ENCODE measurements at places on chromosomes 2 and 18. TPM values are rescaled to one million over a fixed set of nuclear protein-coding genes. Genes with fewer than 3 reads are reported as not detected.

DNA sequence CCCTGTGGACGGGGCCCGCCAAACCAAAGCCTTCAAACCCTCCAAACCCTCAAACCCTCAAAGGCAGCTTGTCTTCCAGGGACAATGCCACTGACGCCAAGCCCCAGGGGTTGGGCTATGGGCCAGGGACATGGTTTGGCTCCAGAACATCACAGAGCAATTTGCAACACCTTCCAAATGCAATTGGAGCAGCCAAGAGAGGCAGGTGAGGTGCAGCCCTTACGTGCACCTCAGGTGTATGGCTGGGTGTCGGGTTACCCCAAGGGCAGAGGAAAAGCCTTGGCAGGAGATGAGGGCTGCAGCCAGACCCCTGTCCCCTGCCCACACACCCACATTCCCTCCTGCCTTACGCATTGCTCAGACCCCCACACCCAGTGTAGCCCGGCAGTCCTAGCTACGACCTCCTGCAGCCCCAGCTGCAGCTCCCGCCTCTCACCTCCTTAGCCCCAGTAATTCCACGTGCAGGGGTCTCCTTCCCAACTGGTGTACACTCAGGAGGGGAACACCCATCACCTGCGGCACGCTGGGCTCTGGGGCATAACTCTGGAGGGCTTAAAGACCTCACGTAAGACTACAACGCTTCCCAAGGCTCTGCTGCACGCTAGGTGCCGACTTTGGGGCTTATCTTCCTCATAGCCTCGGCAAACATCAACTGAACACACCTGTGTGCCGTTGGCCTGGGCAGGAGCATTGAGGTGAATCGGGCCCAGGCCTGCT, 88.7 kb downstream of the TFCP2L1 start:
- DNase-seq, result peak; percentile 49

- DNase-seq, result no peak
Observed at GRCh38 chr18:50027996-50028395, 167.0 kb downstream of the MYO5B start.

- DNase-seq, result no peak
Observed at GRCh38 chr2:95575857-95576256, 15.9 kb upstream of the TRIM43 start.

DNA sequence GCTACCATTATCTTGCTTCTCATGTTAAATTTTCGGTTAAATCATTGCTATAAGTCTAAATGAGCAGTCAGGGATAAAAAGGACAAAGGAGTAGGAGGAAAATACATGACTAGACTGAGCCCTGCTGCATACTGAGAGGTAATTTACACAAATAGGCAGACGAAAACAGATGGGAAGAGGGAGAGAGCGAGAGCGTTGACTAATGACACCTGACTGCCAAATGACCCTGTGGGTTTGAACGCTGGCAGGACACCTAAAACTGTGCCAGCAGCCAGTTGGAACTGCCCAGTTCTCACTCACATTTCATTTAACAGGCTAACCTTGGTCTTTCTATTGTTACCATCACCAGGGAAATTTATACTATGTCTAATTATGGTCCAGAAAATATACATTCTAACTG, 978.2 kb downstream of the CPS1 start:
- DNase-seq, result no peak

- DNase-seq, result no peak
Observed at GRCh38 chr2:74072565-74072964, 75.1 kb downstream of the BOLA3 start.

GRCh38 chr2:169746240-169746639, 12.6 kb downstream of the KLHL23 start:
- no peak for DNase-seq

- no peak for DNase-seq
Observed at GRCh38 chr18:29077344-29077743, 900.4 kb upstream of the CDH2 start.

DNA sequence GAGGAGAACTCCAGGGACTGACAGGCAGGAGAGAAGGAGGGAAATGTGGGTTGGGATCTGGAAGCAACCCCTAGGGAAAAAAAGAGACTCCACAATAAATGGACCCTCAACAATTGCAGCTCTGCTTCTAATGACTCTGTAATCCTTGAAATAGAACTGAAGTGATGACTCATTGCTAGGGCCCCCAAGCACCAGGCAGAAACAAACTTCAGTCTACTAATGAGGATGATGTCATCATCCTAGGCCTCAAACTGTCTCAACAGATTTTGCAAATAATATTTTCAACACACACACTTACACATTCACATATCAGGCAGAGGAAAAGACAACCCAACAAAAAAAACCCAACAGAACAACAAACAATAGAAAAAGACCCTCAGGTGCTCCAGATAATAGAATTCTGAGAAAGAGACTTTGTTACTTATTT, 143.3 kb downstream of the HDAC4 start:
- DNase-seq, result no peak

DNA sequence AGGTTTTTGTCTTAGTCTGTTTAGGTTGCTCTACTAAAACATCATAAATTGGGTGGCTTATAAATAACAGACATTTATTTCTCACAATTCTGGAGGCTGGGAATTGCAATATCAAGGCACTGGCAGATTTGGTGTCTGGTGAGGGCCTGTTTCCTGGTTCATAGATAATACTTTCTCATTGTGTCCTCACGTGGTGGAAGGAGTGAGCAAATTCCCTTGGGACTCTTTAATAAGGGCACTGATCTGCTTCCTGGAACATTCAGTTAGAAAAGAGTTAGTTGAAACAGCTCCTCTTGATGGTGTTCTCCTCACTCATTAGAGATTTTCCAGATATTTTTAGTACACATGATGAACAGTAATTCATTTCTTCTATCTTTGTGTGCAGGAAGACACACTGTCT, 22.3 kb downstream of the COL4A3 start:
- DNase-seq, result no peak

DNA sequence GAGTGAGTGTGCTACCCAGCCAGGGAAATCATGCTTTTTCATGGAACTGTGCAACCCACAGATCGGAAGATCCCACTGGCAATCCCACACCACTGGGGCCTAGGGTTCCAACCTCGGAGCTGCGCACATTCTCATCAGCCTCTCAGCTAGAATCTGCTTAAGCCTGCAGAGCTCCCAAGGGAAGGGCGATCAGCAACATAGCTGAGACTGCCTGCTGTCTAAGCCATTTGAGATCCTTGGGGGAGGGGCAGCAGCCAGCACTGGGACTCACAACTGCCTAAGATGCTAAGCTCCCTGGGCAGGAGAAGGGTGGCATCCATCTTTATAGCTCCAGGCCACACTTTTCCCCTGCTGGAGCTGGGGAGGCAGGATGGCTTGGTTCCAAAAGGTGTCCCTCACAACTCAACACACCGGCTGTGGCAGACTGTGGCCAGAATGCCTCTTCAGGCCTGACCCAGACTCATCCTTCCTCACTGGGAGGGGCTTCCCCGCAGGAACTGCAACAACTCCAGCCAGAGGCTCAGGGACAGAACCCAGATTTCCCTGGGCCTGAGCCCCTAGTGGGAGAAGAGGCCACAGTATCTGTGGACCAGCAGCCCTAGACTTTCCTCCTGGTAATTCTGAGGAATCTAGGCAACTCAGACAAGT, 1133.3 kb upstream of the PIK3C3 start:
- DNase-seq, result no peak

DNA sequence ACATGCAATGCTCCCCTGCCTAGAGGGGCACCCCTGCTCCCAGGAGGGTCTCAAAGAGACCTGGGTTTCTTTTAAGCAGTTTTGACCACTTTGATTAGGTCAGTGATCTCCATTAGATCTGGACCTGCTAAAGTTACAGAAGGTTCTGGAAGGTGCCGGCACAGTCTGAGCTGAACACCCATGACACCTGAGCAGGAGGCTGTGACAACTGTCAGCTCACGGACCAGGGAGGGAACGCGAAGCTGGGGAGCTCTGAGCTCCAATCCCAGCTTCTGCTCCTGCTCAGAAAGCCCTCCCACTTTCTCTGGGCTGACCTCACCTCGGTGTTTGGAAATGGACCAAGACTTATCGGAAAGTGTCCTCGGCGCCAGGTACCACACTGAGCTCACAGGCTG, 113.8 kb downstream of the NFATC1 start:
- DNase-seq, result peak; percentile 28

GRCh38 chr2:160394153-160394552, 99.5 kb downstream of the RBMS1 start:
- no peak for DNase-seq

SCN9A gene
- polyA plus RNA-seq, result 0.08 TPM

HS6ST1 gene
- 13.6 TPM for polyA plus RNA-seq

CXCR1 gene
- polyA plus RNA-seq, result not detected

AMER3 gene
- not detected for polyA plus RNA-seq

CNNM3 gene
- 4.2 TPM for polyA plus RNA-seq

CHRND gene
- 13.5 TPM for polyA plus RNA-seq

MC5R gene
- not detected for polyA plus RNA-seq

CRYGD gene
- not detected for polyA plus RNA-seq

EML6 gene
- 9.3 TPM for polyA plus RNA-seq

MAP3K19 gene
- polyA plus RNA-seq, result not detected

ABCB11 gene
- polyA plus RNA-seq, result 0.04 TPM

RIT2 gene
- polyA plus RNA-seq, result not detected
